ENCODE measurements at places on chromosomes 6 and 20.

GRCh38 chr20:6238421-6238820 is 115.6 kb upstream of the FERMT1 start:
- DNase-seq: no peak

DNA sequence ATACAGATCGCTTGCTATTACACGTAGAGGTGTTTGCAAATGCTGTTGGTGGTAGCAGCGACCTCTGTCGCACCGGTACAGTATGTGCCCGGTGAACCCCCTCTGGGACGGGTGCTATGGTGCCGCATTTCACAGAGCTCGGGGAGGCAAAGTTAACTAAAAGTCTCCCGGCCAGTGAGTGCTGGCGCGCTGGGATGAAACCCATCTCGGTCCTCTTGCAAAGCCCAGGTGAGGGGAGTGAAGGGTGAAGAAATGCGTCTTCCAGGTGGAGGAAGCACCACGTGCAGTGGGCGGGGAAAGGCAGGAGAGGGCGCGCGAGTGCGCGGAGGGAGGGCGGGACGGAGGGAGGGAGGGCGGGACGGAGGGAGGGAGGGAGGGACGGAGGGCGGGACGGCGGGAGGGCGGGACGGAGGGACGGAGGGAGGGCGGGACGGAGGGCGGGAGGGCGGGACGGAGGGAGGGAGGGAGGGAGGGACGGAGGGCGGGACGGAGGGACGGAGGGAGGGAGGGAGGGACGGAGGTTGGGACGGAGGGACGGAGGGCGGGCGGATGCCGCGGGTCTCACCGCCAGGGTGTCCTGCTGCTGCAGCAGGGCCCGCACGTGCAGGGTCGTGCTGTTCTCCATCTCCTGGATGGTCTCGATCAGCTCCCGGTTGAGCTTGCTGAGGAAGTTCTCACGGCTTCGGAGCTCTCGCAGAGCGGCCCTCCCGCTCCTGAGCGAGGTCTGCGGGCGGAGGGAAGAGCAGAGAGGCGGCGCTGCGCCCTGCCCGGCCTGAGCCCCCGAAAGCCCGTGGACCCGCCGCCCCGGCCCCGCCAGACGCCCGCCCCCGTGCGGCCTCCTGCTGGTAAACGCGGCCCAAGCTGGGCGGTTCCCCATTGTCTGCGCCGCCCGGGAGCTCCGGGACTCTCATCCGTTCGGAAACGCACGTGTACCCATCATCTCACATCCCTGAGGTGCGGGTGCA is 11.7 kb downstream of the C20orf96 start:
- DNase-seq: no peak

GRCh38 chr6:168270274-168271172 is 49.1 kb downstream of the DACT2 start:
- DNase-seq: no peak

DNA sequence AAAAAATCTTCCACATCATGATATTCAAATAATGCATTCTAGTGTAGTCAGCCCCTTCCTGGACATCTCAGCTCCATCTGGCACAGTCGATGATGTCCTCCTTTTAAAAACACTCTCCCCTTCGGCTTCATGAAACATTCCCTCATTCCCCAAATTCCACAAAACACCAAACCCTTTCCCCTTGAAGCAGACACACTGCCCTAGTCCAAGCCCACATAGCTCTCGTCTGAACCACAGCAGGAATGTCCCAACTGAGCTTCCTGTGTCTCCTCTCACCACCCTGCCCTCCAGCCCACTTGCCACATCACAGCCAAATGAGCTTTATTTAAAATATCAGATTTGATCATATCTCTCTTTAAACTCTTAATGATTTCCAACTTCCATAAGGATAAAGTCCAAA is 106.4 kb upstream of the CARMIL1 start:
- DNase-seq: no peak

DNA sequence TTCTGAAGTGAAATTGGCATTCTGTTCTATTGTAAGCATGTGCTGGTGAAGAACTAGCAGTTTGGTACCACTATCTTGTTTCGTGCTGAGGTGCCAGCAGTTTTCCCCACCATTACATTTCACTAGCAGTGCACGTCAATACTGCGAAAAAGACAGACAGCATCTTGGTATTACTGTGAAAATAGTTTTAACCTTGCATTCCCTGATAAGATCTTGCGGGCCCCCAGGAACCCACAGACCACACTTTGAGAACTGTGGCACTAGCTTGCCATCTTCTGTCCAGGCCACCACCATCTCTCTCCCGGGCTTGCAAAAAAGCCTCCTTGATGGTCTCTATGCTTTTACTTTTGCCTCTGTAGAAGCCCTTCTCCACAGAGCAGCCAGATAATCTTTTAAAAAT is 185.7 kb downstream of the BACH2 start:
- DNase-seq: no peak

- DNase-seq: no peak
These were observed 72.9 kb upstream of the MYL9 start for GRCh38 chr20:36468149-36469000.

GRCh38 chr6:156719395-156719719 is 57.8 kb upstream of the ARID1B start:
- no peak for DNase-seq

DNA sequence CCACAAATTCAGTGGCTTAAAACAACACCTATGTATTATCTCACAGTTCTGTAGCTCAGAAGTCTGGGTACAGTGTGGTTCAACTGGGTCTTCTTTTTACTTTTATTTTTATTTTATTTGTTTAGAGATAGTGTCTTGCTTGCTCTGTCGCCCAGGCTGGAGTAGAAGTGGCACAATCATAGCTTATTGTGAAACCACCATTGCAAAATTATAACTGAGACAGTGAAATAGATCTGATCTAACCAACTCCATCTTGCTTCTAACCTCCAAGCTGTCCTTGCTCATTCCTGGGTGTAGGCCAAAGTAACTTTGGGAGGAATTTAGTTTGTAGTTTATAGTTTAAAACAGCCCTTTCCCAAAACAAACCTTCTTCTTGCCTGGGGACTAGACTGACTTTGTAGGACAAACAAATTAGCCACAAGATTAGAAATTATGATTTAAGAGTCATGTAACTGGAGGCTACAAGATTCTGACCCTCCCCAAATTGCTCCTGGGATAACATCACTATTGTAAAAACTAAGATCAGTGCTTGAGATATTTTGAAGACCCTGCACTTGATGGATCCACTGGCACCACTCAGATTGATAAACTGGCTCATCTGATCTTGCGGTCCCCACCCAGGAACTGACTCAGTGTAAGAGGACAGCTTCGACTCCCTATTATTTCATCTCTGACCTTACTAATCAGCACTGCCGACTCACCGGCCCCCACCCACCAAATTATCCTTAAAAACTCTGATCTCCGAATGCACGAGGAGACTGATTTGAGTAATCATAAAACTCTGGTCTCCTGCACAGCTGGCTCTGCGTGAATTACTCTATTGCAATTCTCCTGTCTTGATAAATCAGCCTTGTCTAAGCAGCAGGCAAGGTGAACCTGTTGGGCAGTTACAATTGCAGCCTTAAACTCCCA is 193.4 kb upstream of the CDYL start:
- no peak for DNase-seq

DNA sequence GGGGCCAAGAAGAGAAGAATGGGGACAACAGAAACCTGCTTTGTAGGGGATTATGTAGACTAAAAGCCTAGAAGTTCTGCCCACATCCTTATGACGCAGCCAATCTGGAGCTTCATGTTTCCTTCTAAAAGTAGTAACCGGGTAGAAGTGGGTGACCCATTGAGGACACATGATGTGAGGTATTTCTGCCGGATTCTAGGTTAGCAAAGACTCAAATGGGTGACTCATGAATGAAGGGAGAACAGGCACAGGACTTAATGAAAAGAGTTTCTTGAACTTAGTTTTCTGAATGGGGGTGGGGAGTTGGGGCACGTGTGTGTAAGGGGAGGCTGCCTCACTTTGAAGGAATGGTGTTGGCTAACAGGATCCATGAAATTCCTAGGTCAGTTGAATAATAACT is 68.8 kb downstream of the CDS2 start:
- DNase-seq: no peak

DNA sequence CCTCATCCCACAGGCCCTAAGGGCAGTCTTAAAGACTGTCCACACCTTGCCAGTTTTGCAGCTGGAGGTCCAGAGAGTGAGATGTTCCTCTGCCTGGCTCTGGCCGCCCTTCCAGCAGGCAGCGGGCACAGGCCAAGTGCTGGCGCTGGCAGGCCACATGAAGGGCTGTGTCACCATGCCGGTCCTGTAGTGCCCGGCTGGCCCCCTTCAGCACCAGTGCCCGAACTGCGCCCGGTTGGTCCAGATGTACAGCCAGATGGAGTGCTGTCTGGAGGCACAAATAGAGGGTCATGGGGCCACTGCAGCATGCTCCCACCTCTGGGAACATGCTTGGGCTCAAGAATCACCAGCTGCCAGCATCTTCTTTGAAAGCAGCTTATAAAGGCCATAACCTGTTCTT is 3.8 kb downstream of the NFKBIE start:
- DNase-seq: no peak

DNA sequence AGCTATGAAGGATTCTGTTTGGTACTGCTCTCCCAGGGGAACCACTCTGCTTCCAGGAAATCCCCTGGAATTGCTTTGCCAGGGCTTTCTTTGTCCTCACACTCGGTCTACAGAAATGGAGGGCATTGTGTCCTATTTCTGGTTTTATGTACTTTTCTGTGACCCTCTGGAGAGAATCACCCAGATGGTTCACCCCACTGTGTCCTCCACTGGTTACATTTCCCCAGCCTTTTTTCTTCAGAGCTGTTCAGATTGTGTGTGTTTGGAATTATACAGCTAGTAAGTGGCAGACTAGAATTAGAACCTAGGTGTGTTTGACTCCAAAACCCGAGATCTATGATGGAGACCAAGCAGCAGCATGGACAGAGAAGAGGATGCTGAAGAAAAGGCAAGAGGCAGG is 80.8 kb downstream of the CD164 start:
- DNase-seq: no peak

DNA sequence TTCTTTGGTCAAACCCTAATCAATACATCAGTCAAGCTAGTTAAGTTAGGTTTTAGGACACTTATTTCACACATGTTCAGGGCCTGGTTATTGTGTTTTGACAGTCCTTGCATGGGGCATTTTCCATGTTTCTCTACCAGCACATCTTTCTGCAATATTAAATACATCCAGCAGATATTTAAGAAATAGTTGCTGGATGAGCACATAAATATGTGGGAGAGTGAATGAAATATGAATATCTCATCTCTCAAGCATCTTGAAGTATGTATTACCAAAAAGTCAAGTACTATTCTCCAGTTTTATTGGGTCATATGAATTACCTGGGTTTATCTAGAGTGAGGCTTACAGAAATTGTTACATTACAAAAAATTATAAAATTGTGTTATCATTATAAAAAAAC is 621.9 kb upstream of the GJE1 start:
- DNase-seq: no peak

DNA sequence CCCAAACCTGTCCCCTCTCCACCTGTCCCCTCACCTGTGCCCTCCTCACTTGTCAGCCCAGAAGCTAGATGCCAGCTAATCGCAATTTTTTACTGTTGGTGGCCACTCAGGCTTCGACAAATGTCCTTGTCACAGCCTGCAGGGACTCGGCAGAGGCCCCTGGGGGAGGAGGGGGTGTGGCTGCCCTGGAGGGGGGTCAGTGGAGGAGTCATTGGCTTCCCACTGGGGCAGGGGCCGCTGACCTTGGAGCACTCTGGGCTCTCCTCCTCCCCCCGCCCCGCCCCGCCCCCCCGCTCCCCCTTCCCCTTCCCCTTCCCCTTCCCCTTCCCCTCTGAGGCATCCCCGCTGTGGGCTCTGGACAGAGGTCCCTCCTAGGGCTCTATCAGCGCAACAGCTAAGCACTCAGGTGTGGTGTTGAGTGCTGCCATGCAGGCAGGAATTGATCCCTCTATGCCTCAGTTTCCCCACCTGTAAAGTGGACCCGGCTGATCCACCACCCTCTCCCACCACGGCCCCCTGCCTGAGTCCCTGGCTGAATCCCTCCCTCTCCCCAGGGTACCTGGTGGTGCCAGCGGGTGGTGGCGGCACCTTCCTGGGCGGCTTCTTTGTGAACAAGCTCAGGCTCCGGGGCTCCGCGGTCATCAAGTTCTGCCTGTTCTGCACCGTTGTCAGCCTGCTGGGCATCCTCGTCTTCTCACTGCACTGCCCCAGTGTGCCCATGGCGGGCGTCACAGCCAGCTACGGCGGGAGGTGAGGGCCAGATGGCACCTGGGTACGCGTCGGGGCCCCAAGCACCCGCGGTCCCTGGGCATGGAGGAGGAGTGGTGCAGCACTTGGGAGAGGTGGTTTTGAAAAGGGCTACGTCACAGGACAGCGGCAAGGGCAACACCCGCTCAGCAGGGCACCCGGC is 23.8 kb downstream of the SLCO4A1 start:
- DNase-seq: no peak

DNA sequence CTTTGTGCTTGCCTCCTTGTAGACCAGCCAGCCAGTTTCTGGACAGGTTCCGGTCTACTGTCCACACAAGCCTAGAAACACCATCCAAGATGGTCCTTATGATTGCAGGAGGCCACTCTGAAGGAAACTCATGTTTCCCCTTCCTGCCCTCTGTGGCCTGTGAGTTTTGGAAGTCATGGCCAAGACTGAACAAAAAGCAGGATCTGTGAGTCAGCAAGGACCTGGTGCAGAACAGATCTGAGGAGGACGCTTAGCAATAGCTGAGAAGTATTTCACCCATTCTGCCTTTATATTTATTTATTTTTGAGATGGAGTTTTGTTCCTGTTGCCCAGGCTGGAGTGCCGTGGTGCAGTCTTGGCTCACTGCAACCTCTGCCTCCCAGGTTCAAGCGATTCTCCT is 134.6 kb upstream of the EEF1E1 start:
- DNase-seq: no peak

- no peak for DNase-seq
These were observed 111.8 kb upstream of the TNFAIP3 start for GRCh38 chr6:137755284-137755683.

DNA sequence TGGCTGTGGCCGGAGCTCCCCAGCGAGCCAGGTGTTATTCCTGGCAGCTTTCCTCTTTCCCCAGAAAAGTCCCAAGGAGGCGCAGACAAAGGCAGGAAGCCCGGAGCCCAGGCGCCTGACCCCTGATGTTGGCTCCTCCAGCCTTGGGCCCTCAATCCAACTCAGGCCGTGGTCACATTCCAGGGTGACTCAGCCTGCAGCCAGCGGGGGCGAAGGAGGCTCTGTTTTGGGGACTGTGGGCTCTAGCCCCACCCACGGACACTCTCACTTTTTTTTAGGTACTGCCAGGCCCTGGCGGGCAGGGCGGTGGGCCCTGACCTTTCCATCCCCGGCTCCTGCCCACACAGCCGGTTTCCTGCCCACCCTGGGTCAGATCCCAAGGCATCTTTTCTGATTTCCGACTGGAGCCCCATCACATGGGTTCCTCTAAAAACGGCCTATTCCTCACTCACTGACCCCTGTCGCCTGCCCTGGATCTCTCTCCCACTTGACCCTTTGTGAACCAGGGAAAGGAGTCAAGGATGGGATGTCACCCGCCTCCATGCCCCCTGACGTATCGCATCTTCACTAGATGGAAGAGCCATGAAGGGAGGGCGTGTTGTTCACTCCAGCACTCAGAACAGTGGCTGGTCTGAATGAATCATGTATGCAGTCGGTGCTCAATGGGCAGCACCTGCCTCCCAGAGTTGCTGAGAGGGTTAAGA is 5.5 kb downstream of the PTGIS start:
- no peak for DNase-seq

All from activated T-cell treated with anti-CD3 and anti-CD28 coated beads for 4 hours (primary cell).